ENCODE measurements at places on chromosomes 3 and 15.

DNA sequence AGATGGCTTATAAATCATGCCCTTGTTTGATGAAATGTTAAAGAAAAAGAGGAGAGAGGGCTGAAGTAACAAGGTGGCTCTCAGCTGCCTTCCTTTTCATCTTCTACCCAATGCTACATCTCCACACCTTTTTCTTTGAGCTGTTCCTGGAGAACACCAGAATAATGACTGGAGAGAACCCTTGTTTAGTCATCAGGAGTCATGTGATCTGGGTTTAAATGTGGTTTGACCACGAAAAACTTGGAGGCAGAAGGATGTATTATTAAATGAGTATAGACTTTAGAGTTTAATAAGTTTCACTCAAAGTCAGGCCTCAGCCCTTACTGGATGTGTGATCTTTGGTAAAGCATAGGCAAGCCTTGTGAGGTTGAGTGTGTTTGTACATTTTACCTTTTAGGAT lies 230.3 kb upstream of the TBL1XR1 start:
- peak; percentile 44 for DNase-seq

DNA sequence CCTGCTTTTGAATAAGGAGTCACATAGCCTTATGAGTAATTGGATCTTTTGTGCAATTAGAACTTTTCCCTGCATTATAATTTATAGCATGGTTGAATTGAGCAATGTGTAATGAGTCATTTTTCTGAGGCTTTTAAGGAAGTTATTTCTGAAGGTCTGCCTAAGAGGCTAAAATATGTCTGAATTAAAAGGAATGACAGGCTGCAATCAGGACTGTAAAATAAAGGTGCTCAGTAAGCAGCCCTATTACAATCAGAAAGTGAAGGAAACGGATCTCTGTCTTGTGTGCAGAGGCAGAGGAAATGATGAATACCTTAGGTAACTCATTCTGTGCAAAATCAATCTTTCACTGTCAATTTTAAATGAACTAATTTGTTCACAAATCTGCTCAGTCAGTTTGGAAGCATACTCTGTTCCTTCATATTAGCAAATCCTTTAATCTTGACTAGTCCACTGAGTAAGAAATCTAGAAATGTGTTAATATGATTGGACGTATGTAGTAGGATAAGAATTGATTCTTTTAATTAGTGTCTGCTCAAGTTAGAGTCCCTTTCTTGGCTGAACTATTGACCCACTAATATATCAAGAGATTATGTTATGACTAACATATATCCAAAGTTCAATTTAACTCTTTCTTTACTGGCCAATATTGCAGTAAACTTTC lies 290.1 kb downstream of the ZIC1 start:
- DNase-seq: no peak

DNA sequence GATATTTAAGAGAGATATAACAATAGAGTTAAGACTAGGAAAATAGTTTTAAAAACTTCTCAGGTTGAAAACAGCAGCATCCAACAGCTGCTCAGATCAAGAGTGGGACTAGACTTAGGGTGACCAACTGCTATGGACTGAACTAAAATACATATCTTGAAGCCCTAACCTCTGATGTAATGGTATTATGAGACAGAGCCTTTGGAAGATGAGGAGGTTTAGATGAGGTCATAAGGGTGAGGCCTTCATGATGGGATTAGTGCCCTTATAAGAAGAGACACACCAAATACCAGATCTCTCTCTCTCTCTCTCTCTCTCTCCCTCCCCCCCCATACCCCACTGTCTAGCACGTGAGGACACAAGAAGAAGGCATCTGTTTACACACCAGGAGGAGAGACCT lies 37.4 kb upstream of the GALNT15 start:
- no peak for DNase-seq

GRCh38 chr3:45259133-45259532 lies 33.0 kb upstream of the TMEM158 start:
- DNase-seq: no peak

DNA sequence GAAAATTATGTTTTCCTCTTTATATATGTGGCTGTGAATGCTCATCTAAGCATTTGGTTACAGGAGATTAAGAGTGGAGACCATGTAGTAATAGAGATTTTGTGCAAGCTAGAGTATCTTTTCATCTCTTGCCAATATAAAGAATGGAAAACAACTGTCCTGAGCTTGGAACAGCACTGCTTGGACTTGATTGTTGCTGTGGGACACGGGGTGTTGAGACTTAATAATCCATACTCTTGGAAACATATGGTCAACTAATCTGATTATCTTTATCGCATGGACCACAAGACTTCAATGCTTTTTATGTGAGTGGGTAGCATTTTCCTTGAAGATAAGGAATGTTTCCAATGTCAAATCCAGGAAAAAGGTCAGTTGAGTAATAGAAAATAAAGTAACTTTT lies 806.3 kb downstream of the DIPK2A start:
- DNase-seq: no peak

GRCh38 chr15:82081914-82082762 lies 36.3 kb upstream of the MEX3B start:
- DNase-seq: no peak

- DNase-seq: no peak
Measured at GRCh38 chr3:147090461-147090860, 315.9 kb downstream of the ZIC4 start.

- no peak for DNase-seq
Measured at GRCh38 chr15:77384589-77385359, 35.1 kb downstream of the PEAK1 start.

DNA sequence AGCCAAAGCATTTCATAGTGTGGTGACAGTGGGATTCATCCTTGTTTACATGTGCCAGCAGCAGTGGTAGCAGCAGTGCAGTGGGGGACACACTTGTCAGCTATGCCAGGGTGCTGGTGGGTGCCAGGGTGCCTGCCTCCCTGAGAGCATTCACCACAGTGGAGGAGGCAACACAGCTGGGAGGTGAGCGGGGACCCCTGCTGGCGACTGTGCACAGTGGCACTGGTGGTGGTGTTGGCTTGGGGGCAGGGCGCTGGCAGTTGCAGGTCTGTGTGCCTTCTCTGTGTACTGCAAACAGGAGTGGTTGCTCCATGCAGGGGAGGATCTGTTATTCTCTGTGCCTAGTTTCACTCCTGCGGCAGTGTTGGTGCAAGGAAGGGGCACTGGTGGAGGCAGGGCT lies 41.2 kb downstream of the CEP63 start:
- DNase-seq: no peak

DNA sequence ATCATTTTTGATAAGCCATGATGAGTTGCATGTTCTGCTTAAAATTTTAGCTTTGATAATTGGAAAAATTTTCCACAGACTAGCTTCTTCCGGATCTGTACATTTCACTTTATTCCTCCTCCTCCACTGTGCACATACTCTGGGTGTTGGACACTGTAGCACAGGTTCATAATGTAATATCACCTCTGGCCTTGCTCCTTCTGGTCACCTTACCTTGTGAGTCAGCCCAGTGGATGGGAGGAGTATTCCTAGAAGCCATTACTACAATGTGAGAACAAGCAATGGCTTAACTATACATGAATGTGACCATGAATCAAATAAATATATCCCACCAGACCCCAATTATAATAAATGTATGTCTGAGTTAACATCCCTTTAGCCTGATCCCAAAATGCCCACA lies 6.1 kb upstream of the CDCP1 start:
- no peak for DNase-seq

- DNase-seq: no peak
Measured at GRCh38 chr3:60542995-60543394, 708.3 kb downstream of the FHIT start.

DNA sequence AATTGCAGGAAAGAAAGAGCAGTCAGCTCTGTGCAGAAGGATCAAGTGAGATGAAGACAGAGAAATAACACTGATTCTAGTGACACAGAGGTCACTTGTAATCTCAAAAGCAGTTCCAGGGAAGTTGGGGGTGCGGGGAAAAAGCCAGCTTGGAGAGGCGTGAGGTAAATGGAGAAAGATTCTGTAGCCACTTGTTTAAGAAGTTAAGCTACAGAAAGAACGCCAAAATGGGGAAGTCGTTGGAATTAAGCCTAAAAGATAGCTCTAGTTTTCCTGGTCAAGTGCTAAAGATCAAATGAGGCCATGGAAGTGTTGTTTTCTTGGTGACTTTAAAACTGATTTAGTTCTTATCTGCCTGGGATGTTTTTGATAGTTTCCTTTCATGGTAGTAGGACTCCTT lies 152.0 kb downstream of the GREM1 start:
- no peak for DNase-seq

- peak; percentile 9 for DNase-seq
Measured at GRCh38 chr15:92886815-92887214, 13.3 kb upstream of the CHD2 start.

DNA sequence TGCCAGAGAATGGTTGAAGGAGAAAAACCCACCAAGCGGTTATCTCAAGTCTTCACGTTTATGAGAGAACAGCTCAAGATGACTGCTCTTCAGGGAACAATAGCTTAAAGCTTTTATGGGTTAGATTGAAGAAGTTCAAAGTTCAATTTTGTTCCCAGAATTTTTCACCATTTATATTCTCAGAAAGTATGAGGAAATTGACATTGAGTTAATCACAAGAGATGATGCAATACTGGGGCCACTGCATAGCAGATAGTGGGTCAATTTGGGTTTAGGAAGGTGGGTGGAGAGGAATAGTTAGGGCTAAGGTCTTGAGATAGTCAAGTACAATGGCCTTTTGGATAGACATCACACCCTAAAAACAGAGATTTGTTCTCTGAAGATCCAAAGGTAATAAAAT lies 539.3 kb downstream of the SQOR start:
- DNase-seq: no peak

DNA sequence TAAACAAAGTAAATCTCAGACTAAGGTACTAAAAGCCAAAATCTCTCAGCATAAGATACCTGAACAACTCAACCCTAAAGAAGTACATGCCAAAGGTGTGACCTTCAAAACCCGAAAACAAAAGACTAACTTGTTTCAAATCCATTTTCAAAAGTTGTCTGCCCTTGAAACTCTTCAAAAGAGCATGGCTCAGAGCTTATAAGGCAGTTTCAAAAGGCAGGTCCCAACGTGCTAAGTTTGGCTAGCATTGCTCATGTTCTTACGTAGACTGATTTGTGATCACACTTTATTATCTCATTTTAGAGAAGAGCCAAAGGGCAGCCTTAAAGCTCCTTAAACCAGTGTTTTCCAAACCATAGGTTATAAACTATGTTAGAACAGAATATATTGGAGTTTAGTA lies 112.2 kb downstream of the FEZF2 start:
- no peak for DNase-seq

- DNase-seq: no peak
Measured at GRCh38 chr3:42979044-42979972, at the start of gene GASK1A. Gene GASK1A (plus strand): TSS chr3:42979311. CDS start chr3:42979643, 332 bp downstream.

GRCh38 chr3:102745881-102746280 lies 311.1 kb downstream of the ZPLD1 start:
- no peak for DNase-seq

DNA sequence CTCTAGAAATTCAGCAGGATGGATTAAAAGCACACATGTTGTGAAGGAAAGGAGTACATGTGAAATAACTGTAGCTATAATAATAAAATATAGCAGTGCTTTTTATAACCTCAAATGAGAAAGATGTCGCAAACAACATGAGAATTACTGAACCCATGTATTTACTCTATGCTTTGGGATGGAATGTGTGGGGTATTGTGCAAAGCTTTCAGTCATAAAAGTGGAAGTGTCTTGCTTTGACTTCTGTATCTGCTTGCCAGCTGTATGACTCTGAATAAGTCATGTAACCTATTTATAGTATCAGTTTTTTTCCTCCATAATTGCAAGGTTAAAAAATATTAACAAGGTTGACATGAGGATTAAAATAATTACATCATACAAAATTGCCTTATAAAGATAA lies 519.3 kb upstream of the CADM2 start:
- no peak for DNase-seq

GRCh38 chr3:44970926-44971490 lies 5.0 kb downstream of the ZDHHC3 start:
- no peak for DNase-seq

- DNase-seq: no peak
Measured at GRCh38 chr3:45098310-45098709, 47.9 kb downstream of the CDCP1 start.

- peak; percentile 7 for DNase-seq
Measured at GRCh38 chr3:127791221-127791913, 30.9 kb downstream of the MGLL start.

DNA sequence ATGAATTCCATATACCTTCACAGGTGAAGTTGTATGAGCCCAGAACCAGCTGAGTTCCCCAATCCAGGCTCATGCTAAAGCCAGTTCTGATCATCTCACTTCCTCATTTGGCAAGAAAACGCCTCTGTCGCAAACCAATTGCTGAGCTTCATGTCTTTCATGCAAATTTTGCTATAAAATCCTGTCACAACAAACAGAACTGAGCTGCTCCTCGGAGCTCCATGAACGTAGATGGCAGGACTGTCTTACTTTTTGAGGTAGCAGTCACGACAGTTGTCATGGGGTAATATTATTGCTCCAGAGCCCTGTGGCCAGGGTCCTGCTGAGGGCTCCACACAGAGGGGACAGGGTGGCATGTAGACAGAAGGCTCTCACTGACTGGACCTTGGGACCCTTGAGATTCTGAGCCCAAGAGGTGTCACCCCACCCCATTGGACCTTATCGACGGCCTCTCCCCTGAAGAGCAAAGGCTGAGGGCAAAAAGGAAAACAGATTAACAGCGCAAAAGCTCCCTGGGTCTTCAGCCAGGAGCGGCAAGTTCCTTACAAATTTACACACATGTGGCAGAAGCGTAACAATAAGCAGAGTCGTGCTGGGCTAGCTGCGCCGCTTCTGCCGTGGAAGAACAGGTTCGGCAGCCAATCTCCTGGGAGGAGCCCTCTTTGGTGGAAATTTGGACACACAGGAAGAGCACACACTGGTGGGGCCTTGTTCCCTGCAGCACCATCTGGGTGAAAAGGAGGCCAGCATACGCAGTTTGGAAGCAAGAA lies 249.2 kb downstream of the OPA1 start:
- DNase-seq: peak; percentile 12

- peak; percentile 12 for DNase-seq
Measured at GRCh38 chr15:87604857-87605446, 651.6 kb downstream of the NTRK3 start.

- peak; percentile 51 for DNase-seq
Measured at GRCh38 chr15:90686435-90687218, 30.5 kb upstream of the BLM start.

GRCh38 chr15:68994981-68995761 lies 19.3 kb upstream of the NOX5 start:
- no peak for DNase-seq

DNA sequence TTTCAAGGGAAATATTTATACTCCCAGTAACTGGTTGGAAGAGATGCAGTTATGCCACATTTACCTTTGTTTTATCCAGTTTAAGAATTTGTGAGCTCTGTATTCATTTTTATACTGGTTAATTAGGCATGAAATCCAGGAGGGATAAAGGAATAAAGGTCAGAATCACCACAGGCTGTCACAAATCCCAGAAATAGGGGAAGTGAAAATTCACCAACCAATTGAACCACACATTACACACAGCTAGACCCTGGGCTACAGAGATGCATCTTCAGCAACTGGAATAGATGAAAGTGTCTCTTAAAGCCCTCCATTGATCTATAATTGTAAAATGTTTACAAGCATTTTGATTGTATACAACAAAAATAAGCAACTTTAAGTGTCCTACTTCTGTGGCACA lies 18.5 kb downstream of the SERPINI1 start:
- DNase-seq: no peak

- no peak for DNase-seq
Measured at GRCh38 chr15:45117308-45118130, 3.4 kb downstream of the DUOXA2 start.
